ENCODE measurements at places on chromosomes 11 and 22.
A peak's percentile ranks its signal among the peaks of the same experiment; 100 is the strongest.

DNA sequence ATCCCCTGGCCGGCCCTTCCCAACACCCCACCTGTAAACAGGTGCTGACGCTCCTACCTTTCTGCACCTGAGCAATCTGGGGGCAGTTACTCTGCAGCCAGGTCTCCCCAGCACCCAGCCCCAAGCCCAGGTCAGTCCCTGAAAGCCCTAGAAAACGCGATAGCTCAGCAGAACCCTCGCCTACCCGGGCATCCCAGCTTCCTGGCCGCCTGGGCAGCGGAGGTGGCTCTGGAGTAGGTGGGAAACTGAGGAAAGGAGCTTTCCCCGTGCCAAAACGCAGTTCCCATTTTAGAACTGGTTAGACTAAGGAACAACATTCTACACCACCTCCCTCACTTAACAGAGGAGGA lies 445 bp downstream of the SYTL2 start:
- DNase-seq: no peak

- DNase-seq: no peak
Measured at GRCh38 chr11:114845766-114846415, 167.6 kb downstream of the NXPE2 start.

DNA sequence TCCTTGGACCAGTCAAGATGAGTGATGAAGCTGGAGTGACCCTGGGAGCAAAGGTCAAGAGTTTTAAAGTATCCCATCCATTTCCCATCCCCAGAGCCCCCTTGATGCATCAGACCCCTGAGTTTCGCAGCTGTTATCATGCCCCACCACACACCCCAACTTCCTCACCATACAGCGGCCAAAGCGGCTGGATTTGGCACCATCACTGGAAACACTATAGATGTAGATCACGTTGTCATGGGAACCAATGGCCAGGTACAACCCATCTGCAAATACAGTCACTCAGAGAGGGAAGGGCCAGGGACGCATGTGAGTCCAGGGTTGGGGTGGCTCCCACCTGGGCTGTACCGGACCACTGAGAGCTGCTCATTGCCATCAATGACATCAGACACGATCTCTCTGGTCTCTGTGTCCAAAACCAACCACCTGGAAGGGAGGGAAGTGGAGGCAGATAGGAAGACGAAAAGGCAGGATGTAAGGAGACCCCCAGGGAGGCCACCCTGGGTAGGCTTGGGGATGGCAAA lies 2.2 kb upstream of the MTA2 start:
- no peak for DNase-seq

DNA sequence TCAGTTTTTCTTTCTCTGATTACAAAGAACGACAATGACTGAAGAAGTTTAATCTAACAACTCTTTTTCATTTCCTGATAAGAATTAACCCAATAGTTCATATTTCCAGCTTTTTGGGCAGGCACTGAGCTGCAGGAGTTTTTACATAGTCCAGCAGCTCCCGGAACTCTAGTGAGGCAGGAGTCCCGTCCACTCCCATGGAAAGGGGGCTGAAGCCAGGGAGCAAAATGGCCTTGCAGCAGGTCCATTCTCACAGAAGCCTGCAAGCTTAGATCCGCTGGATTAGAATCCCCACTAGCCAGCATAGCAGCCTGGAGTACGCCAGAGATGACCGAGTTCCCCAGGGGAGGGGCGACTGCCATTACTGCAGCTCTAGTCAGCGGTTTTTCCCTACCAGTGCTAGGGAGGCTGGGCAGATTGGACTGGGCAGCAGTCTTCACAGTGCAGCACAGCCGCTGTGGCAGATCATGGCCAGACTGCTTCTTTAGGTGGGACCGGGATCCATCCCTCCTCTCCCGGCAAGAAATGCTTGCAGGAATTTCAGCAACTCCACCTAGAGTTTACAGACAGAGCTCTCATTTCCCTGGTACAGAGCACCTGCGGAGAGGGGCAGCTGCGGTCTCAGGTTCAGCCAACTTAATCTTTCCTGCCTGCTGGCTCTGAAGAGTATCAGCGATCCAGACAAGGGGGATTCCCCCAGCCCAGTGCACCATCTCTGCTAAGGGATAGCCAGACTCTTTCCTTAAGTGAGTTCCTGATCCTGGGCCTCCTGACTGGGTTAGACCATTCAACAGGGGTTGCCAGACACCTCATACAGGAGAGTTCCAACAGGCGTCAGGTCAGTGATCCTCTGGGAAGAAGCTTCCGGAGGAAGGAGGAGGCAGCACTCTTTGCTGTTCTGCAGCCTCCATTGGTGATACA lies 742 bp upstream of the CASP4 start:
- DNase-seq: peak; percentile 7

DNA sequence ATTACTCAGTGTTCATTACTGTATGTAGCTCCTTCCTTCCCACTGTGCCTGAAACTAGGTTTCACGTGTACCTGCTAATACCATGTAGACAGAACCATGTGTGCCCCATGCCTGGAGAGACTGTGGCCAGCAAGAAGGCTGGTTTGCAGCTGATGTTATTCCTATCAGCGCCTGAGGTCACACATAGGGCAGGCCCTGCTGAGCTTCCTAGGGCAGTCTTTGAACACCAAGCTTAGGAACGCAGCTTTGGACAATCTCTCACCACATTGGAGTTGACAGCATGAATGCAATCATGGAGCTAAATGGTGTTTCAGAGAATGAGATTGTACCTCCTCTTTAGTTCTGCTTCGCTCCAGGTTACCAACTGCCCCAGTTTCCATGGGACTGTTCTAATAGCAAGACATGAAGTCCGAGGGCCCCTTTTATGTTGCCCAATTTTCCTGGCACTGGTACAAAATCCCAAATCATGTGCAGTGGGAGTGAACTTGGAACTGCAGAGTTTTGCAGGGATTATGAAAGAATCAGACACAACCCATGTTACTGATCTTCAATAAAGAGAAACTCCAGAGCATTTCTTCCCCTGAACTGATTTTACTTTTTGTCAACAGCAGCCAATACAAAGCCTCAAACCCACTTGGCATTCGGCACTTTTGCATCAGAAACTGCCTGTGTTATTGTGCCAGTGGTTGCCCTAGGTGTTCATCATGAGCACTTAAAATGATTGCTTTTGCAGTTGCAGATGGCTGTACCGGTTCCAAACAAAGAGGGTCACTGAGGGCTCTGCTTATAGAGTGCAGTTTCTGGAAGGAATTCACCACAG lies 154.2 kb upstream of the TTC12 start:
- DNase-seq: no peak

GRCh38 chr22:25570486-25570885 lies 6.0 kb downstream of the GRK3 start:
- no peak for DNase-seq

- no peak for DNase-seq
Measured at GRCh38 chr11:38598418-38598817, 2000.4 kb upstream of the RAG2 start.

DNA sequence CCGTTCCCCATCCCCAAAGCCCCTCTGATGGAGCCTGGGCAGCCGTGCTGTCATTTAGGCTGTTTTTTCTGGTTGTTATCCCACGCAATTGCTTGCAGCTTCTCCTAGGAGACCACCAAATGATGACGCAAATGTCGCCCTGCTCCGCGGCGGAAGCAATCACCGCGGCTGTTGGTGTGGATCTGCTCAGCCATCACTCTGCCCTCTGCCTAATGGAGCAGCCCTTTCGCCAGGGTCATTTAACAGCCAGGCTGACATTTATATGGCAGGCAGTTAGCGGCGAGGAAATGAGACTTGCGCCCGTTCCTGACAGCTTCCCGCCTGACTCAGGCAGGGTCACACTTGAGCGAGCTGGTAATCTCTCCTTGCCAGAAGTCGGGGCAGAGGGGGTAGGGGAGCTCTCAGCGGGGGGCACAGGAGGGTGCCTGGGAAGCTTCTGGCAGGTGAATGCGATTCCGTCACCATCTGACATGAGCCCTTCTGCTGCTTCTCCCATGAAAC lies 97.9 kb upstream of the RTL6 start:
- no peak for DNase-seq

DNA sequence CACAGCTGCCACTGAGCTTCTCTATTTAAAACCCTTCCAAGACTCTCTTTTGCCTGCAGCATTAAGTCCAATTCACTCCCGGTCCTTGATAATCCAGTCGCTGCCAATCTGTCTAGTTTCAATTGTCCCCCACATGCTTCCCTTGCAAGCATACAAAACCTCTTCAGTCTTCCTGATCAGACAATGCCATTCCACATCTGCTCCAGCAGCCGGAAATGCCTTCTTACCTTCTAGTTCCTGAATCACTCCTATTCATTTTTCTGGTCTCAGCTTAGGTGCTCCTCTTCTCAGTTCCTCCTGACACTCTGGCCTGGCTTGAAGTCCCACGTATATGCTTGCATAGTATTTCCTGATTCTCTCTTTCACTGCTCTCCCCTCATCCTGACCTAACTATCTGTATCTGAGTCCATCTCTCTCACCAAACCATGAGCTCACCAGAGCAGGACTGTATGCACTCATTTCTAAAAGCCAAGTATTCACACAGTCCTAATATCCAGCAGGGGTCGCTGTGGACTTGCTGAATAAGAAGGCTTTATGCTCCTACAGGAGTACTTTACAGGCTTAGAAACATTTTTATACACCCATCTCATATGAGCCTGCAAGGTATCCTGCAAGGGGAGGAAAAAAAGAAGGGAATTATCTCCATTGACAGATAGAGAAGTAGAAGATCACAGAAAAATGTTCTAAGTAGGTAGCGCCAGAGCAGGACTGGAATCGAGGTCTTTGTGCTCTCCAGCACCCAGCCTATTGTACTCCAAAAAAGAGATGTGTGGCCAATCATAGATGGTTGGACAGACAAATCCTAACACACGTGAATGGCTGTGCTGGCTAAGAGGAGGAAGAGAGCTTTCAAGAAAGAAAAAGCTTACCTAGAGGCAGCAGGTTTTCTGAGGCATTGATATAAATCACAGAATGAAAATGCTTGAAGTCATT lies 19.2 kb downstream of the XRRA1 start:
- peak; percentile 71 for DNase-seq

GRCh38 chr11:116509551-116509950 lies 263.2 kb downstream of the BUD13 start:
- DNase-seq: no peak

DNA sequence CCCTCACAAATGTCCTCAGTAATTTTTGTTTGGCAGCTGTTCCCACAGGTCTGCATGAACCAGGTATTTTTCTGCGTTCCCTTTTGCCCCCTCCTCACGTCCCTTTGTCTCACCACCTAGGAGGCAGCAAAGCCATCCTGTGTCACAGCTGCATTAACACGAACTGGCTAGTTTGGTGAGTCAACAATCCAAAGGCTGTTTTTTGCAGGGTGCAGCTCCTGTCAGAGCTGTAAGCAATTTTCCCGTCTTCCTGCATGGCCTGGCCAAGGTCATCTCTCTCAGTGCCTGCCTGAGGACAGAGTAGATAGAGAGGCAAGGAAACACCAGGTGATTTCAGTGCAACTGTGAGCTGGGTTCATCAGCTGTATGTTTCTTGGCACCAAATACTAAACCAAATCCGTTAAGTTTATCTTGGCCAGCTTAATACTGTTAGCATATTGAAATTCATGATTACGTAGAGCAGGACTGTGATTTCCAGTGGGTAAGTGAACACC lies 20.6 kb upstream of the VSIG10L2 start:
- no peak for DNase-seq

DNA sequence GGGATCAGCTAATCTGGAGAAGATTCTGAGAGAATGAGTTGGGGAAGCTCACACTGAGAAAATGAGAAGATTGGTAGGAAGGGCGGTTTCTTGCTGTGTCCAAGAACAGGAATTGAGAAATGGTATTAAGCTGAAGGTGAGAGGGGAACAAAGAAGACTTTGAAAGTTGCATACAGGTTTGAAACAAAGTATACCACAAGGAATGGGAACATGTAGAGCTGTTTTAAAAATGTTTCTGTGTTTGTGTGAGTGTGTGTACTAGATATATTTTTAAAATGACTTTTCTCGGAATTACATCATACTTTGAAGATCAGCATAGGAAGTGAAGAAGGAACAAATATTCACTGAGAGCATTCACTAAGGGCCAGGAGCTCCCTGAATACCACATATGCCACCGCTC lies 24.4 kb upstream of the IZUMO1R start:
- DNase-seq: no peak

DNA sequence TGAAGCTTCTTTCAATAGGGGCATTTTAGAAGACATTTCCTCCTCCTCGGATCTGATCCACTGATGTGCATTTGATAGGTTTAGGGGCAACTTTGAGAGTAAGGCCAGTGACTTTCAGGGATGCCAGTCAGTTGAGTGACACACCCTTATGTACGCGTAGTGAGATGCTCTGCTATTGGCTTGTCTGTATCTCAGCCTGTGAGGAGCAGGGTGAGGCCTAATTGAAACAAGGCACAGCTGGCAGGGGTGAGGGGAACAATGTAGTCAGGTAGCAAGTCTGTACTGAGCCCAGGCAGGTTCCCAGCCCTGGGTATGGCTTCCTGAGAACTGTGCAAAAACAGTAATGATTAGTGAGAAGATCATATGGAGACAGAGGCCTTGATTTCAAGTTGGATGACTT lies 61.5 kb downstream of the STIM1 start:
- DNase-seq: no peak

GRCh38 chr11:119322360-119322739 lies 5.4 kb upstream of the MCAM start:
- no peak for DNase-seq

DNA sequence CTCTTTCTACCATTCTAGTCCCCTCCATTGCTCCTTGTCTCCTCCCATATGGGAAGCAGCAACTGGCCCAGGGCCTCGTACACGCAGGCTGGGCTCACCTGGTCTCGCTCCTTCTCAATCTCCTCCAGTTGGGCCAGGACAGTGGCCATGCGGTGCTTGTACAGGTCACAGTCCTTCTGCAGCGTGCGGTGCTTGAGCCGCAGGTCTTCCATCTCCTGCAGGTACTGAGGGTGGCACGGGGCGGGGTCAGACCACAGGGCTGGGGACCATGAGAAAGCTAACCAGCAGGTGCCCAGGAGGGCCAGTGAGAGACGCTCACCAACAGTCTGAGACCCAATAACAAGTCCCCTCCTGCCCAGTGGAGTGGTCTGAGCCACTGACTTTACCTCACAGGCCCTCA lies 11.5 kb downstream of the CARD10 start:
- no peak for DNase-seq

DNA sequence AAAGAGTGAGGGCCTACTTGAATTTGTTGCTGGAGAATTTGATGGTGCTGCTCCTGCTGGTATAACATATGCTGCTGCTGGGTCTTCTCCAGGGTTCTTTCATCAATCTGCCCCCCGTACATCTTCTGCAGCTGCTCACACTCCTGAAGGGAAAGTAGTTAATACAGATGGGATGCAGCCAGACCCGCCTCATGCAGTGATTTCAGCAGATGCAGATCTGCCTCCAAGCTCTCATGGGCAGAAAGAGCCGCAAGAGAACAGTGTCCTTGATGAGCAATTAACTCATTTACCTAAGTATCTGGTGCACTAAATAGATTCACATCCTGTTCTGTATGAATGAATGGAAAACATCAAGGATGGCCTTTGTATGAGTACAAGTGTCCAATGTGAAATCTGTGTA lies 24.8 kb upstream of the APOA1 start:
- no peak for DNase-seq

Data from GM03348 (cell line).